ENCODE measurements at places on chromosomes 6 and 20.

DNA sequence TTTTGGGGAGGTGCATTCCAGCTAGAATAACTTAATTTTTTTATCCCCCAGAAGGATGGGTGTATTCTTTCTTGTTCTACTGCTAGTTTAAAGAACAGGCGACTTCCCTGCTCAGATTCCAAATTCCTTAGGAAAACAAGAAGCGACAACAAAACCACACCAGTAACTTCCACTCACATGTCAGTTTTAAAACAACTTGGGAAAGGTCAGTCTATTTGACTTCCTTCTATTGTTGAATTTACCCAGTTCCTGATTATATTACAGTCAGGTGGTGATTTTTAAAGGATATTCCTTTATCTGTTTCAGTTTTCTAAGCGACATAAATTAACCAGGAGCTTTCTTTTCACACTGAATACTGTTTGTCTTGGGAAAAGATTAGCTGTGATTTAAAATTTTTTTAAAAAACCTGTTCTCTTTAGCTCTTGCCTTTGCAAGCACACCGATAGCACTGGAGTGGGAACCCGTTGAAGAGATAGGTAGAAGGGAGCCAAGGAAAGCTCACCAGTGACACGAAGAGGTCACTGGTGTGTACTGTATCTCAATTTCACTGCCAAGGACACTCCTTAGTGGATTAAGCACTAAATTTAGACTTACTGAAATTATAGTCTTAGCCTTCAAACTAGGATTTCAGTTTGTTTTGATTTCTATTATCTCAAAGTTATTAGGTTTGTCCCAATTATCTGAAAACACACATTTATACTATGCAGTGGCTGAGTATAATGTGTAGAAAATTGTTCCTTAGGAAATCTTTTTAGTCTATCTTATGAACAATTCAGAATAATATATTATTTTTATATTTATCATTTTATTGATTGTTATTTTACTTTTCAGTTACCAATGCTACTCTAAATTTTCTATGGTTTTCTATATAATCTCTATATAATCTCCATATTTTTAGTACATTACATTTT lies 22.3 kb downstream of the MARCKS start:
- DNase-seq = no peak

- no peak for DNase-seq
These were observed 64.2 kb upstream of the INSM1 start for GRCh38 chr20:20303742-20304141.

GRCh38 chr6:121581327-121581726 lies 145.9 kb downstream of the GJA1 start:
- DNase-seq = no peak

DNA sequence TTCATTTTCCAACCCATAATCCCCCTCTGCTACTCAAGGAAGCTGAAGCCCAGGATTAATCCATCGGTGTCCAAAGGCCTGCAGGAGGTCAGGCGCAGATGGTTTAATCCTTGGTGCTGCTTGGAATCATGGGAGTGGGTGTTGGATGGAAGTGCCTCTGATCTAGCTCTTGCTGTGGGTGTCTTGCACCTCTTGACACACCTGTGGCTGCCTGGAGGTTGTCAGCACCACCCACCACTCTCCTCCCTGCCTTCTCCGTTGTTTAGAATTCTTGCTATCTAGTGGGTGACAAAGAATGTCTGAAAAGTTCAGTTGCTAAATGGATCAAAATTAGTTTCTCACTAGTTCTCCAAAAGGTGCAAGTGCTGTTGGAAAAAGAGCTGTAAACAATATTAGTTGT lies 1074.4 kb upstream of the FLRT3 start:
- DNase-seq = no peak

- DNase-seq = no peak
These were observed 65.9 kb downstream of the TMEM244 start for GRCh38 chr6:129795261-129795660.

DNA sequence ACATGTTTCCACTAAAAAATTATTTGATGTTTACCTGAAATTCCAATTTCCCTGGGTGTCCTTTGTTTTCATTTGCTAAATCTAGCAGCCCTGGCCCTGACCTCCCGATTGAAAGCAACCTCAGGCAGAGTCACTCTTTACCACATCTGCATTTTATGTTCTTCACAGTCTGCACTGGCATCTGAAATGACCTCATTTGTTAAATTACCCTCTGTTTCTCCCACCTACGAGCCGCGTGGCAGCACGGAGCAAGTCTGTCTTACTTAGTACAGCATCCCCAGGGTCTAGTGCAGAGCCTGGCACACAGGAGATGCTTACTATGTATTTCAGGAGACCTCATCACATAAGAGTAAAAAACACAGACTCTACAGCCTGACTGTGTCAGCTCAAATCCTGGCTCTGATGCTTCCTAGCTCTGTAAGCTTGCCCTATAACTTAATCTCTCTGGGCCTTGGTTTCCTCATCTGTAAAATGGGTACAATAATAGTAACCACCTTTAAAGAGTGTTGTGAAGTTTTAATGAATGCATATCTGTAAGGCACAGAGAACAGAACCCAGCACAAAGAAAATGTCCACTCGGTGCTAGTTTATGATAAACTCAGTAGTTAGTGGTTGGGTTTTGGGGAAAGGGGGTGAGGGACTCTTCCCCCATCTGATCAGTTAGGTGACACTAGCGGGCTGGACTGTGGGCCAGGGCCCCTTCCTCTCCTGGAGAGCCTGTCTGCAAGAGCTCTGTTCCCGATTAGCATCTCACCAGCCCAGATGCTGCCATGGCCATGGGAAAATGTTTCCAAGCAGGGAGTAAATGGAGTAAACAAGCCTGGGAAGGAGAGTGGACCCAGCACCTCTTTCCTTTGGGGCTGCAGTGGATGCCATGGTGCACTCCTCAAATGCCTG lies 88.2 kb downstream of the PREX1 start:
- DNase-seq = no peak

- no peak for DNase-seq
These were observed 91.0 kb downstream of the YTHDF1 start for GRCh38 chr20:63124782-63125580.

DNA sequence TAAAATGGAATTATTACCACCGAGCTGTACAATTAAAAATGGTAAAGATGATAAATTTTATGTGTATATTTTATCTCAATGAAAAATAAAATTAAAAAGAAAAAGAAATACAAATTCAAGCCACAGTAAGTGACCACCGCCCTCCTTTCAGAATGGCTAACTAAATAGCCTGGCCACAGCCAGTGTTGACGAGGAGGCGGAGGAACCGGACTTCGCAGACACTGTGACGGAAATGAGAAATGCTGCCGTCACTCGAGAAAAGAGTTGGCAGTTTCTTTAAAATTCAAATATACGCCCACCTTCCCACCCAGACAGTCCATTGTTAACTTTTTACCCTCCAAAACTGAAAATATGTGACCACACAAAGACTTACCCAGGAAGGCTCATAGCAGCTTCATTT lies 50.0 kb downstream of the FOXF2 start:
- DNase-seq = no peak

DNA sequence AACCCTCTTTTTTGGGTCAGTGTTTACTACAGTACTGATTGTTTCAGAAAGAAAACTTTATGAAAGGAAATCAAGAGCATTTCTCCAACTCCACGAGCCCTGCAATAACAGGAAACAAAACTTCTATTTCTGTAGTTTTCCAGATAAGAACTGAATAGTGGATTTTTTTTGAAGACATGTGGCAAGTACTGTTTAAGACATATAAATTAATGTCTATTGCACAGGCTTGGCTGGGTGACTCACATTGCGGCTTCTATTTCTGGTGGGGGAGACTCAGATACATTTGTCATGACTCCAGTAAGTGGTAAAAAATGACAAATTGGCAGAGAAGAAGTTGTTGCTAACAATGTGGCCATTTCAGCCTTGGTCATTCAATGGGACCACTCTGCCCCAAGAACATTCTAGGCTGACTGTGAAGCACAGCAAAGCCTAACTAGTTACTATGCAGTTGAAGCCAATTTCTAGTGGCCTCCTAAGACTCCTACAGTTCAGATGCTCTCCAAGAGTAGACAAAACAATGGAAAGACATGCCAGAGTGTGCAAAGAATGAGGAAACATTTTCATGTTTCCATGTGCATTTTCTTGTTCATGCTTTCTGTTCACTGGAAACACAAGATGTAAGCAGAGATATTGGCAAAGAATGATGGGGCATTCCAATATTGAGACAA lies 200.9 kb downstream of the EDN1 start:
- no peak for DNase-seq

- DNase-seq = no peak
These were observed 7.9 kb upstream of the MYT1 start for GRCh38 chr20:64156136-64156885.

- no peak for DNase-seq
These were observed 15.4 kb downstream of the ENPP3 start for GRCh38 chr6:131652472-131652871.

DNA sequence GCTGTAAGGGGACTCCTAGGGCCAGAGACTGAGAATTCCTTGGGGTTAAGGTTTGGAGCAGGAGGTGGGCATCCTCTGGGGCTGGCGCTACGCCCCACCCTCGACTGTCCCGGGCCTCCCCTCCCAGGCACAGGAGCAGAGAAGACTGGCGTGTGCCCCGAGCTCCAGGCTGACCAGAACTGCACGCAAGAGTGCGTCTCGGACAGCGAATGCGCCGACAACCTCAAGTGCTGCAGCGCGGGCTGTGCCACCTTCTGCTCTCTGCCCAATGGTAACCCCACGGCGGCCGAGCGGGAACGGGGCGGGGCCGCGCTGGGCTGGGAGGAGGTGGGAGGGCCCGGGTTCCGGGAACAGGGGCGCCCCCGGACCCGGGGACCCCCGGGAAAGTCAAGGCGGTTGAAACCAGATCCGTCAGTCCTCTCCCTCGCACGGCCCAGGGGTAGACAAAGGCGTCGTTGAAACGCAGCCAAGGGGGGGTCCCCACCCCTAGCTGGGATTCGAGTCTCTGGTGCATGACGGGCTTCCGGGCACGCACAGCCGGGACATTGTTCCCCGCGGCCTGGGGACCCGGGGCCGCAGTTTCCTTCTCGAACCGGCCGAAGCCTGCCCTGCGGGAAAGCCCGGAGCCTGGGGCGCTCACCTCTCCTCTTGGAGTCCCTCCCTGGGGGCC lies 844 bp downstream of the WFDC2 start:
- no peak for DNase-seq

DNA sequence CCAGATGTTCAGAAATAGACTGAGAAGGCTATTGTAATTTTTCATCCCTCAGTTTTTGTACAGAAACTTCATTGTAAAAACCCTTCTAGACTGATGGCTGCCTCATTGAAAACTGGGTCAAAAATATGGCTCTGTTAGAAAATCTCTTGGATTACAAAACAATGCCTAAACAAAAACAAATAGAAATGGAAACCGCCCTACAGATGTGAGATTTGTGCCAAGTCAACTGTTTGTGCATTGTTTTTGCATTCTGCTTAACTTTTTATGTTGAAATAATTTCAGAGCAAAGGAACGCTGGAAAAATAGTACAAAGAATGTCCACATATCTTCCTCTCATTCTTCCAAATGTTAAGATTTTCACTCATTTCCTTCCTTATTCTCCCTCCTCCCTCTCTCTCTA lies 425.1 kb downstream of the FOXA2 start:
- no peak for DNase-seq

DNA sequence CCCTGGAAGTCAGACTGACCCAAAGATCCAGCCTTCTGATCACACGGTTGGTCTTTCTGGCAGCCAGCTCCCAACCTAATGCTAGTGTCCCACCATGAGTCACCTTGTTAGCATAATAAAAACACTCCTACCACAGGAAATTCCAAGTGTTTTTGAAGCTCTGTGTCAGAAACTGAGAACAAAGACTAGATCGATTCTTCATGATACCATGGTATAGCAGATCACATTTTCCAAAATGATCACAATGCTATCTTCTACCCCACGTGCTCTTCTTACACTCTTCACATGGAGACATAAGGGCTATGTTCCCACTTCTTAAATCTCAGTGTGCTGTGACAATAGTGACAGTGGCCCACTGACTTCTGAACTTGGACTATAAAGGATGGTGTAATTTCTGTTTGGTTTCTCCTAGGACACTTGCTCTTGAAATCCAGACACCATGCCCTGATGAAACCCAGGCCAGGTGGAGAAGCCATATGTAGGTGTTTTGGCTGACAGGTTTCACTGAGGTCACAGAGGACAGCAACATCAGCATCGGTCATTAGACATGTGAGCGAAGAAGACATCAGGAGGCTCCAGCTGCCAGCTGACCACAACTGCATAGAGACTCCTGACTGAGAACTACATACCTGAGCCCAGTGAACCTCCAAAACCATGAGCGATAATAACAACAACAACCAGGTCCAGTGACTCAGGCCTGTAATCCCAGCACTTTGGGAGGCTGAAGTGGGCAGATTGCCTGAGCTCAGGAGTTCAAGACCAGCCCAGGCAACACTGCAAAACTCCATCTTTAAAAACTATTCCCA lies 57.5 kb downstream of the MKKS start:
- no peak for DNase-seq

- no peak for DNase-seq
These were observed 90.1 kb downstream of the FOXO3 start for GRCh38 chr6:108650781-108651180.

GRCh38 chr6:70717038-70717801 lies 49.5 kb downstream of the SMAP1 start:
- no peak for DNase-seq

DNA sequence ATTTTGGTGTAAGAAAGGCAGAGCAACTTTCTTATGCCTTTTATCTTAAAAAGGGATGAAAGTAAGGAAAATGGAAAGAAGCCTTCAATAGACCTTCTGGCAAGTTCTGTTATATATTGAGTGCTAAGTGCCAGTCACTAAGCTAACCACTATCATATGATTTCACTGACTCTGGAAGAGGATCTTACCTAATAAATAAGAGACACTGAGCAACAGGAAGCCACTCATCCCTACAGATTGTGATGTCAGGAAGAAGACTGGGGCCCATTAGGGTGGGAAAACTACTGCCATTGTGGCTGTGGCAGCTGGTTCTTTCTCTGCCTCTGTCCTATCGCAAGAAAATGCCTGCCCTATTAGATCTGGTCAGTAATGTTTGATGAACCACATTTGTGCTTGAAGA lies 89.6 kb downstream of the AIG1 start:
- no peak for DNase-seq

DNA sequence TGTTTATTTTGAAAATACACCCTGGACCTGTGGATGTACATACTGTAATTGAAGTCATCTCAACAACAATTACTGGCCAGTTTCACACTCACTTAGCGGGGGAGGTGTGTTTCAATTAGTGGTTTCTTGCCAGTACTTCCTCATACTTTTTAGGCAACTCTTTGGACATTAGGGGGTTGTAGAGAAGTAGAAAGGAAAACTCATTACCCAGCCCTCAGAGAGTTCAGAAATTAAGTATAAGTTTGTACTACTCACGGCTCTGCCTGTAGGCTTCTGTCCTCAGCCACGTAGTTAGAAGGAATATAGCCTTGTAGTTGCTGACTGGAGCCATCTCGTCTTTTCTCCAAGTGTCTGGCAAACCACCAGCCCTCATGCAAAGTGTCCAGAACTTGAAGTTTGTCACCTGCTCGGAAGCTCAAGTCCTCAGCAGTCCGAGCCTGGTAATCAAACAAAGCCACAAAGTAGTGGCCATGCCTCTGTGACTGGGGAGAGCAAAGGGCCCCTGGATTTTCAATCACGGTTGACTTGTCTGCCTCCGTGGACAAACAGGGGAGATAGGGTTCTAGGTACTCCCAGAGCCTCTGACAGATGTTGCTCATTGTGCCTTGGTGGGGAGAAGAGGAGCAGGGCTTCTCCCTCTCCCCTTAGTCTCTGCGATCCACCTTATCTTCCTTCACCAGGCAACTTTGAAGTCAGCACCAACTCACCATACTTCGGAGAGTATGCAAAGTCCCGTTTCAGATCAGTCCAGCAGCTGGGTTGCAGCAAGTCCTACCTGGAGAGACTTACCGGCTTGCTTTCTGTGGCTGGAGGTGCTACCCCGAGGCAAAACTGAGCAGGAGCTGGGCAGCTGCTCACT lies 749 bp downstream of the FRK start:
- no peak for DNase-seq
